ENCODE measurements at places on chromosomes 16 and 17.

DNA sequence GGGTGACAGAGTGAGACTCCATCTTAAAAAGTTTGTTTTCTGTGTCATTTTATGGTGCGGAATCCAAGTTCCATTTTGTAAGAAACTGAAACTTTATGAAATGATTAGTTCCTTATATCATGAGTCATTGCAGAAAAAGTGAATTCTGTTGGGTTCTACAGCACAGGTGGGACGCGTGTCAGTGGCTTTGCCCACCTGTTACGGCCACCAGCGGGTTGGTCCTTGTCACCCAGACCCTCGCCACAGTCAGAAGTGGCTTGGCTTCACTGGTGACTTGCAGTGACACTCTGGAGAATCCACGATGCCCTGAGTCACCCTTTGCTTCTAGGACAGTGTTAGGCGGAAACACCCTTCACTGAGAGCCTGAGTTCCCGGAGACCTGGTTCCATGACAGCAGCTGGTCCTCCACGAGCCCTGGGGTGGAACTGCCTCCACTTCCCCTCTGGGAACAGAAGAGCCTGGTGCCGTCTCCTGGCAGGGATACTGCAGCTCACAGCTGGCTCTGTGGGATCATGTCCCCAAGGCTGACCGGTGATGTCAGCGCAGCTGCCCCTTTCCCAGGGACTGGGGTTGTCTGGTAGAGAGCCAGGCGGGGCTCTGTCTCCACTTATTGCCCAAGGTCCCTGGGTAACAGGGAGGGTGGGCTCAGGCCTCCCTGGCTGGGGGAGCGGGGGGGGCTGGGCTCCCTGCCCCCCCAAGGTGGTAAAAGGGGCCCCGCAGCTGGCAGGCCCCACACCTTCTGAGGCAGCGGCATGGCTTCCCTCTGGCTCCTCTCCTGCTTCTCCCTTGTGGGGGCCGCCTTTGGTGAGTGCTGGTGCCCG lies at the start of gene CTRB1:
Gene CTRB1, plus strand, starts transcription at position 733 of the 821 bp plus-strand sequence. Its CDS starts 20 bp downstream, at position 753.
- no peak for DNase-seq

DNA sequence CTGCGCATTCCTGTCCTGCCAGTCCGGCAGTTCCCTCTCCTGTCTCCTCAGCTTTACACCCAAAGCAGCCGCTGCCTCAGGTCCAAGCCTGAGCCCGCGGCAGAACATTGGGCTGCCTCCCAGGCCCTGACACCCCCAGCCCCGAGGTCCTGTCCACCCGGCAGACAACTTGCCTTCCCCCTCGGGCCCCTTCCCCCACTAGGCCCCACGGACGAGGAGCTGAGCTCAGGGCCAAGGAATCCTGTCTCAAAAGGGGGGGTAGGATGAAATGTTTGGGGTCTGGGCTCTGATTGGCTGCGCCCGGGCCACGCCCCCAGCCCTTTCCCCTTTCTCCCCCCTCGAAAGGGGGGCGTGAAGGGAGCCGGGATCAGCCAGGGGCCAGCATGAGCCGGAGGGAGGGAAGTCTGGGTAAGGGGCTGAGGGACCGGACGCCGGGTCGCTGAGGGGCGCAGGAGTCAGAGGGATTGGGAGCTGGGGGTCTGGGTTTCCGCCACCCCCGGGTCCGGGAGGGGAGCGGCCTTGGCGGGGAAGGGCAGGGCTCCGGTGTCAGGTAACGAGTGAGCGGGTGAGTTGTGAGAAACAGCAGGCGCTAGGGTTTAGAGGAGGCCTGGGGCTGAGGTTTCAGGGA lies at the start of gene CTF1:
Gene CTF1, plus strand, starts transcription at position 354 of the 628 bp plus-strand sequence. Its CDS starts 30 bp downstream, at position 384.
- DNase-seq, result no peak

DNA sequence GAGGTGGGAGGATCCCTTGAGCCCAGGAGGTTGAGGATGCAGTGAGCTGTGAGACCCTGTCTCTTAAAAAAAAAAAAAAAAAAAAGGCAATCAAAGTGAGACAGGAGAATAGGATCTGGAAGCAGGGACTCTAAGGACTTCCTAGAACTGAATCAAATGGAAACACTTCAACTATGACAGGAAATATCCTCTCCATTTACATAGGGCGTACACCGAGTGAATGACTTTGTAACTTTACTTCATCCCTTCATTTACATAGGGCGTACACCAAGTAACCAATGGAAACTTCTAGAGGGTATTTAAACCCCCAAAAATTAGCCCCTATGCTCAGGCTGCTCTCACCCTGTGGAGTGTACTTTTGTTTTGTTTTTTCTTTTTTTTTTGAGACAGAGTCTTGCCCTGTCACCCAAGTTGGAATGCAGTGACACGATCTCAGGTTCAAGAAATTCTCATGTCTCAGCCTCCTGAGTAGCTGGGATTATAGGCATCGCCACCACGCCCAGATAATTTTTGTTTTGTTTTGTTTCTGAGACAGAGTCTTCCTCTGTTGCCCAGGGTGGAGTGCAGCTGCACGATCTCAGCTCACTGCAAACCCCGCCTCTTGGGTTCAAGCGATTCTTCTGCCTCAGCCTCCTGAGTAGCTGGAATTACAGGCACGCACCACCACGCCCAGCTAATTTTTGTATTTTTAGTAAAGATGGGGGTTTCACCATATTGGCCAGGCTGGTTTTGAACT lies 9.6 kb upstream of the PRPSAP1 start:
- no peak for DNase-seq

GRCh38 chr16:80681436-80681835 lies 123.0 kb downstream of the CDYL2 start:
- DNase-seq, result no peak

DNA sequence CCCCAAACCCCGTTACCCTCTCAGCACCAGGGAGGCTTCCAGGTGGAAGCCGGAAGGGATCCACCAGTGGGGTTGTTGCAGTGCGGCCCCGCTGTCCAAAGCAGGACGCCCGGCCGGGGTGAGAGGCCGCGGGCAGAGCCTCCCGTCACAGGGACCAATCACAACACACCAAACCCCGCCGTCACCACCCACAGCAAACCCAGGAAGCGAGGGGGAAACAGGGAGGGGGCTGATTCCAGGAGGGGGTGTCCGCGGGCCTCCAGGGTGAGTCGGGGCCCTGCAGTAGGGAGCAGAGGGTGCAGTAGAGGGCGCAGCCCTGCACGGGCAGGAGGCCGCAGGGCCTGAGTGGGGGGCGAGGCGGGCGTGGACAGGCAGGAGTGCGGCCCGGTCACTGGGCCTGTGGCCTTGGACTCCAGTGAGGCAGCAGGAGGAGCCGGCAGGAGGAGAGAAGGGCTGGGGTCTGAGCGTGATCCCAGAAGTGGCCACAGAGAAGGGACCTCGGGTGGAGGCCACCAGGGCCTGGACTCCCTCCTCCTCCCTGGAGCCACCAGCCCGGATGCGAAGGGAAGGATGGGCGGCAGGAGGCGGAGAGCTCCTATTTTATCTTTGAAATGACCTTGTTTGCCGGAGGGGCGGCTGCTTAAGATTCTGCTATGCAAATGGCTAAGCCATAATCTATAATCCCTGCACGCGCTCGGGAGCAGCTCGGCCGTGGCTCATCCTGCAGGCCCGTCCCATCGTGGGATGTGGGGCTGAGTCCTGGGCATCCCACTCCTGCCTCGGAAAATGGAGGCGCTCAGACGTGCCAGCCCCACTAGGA lies 41.5 kb downstream of the ZFPM1 start:
- DNase-seq, result no peak

DNA sequence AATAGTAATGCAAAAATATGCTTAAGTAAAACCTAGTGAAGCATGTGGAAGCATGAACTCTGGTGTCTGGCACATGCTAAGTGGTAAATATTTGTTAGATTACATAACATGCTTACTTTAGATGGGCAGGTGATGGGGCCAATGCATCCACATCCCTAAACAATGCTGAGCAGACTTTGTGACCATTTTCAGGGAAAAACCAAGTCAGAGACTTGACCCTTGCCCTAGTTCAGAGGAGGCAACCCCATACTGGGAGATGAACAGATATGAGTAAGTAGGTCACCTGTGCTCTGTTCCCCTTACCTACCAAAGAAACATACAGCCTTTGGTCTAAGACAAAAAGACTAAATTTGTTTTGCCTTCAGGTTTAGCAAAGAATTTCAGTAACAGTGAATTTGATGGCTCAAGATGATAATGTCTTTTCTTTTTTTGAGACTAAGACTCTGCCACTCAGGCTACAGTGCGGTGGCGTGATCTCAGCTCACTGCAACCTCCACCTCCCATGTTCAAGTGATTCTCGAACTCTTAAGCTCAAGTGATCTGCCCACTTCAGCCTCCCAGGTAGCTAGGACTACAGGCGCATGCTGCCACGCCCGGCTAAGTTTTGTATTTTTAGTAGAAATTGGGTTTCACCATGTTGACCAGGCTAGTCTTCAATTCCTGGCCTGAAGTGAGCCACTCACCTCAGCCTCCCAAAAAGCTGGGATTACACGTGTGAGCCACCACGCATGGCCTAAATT lies 91.4 kb downstream of the HIC1 start:
- DNase-seq, result no peak

DNA sequence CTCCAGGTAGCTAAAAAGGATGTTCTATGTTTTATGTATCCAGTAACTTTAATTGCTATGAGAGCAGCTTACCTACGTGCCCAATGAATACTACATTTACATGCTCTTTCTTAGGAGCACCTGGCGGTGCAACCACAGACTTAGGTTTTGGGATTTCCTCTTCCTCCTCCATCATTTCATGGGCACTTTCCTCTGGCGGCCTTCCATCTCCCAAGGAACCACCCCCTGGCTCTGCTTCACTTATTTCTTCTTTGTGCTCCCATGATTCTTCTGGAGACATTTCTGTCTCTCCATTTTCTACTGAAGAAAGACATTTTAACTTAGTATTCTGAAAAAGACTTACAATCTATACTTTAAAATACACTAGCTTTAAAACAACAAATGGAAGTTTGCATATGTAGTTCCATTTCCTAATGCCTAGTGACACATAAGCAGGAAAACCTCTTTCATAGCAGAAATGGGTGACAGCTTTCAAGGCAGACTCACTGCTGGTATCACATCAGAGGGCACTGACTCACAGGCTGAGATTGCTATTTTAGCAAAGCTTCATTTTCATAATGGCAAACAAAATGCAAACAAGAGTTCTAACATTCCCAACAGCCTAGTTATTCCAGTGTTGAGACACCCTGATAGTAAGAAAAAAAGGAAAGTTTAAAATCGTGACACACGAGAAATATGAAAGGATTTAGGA lies 19.1 kb downstream of the GSPT1 start:
- no peak for DNase-seq

DNA sequence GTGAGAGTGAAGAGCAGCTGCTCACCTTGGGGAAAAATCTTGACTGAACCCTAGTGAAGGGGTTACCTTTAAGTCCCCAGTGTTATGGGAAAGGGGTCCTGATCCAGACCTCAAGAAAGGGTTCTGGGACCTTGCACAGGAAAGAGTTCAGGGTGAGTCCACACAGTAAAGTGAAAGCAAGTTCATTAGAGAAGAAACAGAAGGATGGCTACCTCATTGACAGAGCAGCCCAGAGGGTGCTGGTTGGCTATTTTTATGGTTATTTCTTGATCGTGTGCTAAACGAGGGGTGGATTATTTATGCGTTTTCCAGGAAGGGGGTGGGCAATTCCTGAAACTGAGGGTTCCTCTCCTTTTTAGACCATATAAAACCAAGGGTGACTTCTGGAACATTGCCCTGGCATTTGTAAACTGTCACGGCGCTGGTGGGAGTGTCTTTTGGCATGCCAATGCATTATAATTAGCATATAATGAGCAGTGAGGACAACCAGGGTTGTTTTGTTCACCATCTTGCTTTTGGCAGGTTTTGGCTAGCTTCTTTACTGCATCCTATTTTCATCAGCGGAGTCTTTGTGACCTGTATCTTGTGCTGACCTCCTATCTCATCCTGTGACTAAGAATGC lies 58.4 kb downstream of the SMPD3 start:
- no peak for DNase-seq

GRCh38 chr16:9238346-9238745 lies 146.9 kb downstream of the HAPSTR1 start:
- no peak for DNase-seq

GRCh38 chr16:3732171-3732570 lies 14.8 kb upstream of the TRAP1 start:
- DNase-seq, result no peak

DNA sequence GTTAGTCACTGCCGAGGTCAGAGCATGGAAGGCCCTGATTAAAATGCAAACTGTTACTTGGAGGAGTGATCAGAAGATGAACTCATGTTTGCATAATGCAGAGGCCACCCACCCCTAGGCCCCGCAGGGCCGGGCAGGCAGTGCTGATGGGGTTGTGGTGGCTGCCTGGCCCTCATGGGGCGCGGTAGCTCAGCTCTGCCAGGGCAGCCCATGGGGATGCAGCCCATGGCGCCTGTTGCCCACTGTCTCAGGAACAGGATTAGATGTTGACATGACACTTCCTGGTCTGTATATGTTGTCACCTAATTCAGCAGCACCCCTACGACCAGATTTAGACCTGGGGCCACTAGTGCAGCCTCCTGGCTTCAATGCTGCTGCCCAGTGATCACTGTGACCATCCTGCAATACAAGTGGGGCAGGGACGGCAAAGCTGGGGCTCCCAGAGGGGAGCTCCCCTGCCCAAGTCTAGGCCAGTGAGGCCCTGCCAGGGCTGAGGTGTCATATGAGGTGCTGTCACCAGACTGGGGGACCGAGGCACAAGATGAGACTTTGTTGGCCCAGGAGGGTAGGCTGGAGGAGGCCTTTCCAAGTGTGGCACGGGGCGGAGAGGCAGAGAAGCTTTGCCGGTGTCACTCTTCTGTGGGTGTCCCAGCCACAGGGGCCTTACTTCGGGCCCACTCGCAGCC lies 49.1 kb downstream of the RAI1 start:
- DNase-seq, result no peak

GRCh38 chr16:47927330-47927729 lies 228.5 kb downstream of the ABCC12 start:
- no peak for DNase-seq

DNA sequence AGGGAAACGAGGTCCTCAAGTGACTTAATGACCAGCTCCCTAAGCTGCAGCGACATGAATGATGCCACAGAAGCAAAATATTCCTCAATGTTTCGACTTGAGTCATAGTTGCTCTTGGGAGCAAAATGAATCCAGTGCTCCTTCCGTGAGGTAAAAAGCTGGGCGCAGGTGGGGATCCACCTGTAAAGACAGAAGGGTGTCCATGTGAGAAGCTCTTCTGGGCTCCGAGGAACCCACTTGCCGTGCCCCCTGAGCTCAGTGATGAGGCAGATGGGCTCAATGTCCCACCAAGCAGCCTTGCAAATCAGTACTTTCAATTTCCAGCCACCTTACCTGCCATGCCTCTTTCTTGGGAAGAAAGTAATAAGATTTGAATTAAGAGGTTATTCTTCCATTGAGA lies 25.5 kb downstream of the DNAH3 start:
- no peak for DNase-seq

DNA sequence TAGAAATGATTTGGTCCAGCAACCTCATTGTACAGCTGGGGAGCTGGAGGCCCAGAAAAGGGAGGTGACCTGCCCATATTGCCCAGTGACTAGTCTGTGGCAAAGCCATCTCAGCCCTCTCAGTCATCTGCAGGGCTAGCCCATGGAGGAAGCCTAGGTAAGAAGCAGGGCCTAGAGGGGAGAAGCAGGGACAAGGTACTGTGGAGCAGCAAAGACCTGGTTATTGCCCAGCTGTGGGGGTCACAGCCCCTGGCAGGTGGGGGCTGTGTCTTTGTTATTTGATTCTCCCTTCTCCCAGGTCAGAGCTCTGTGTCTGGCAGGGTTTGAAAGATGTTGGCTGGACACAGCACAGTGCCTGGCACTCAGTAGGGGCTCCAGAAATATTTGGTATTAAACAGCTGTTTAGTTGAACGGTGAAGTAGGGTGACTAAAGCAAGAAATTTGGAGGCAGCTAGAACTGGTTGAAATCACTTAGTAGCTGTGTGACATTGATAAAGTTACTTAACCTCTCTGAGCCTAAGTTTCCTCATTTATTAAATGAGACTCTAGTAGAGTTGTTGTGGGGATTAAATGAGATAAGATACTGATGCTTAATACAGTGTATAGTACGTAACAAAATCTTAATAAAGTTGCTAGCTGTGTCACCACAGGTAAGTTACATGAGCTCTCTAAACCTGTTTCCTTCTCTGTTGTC lies 17.3 kb downstream of the CCR7 start:
- no peak for DNase-seq

Data from NCI-H460 (cell line).